ENCODE measurements at places on chromosomes 5 and 9.
A peak's percentile ranks its signal among the peaks of the same experiment; 100 is the strongest.

GRCh38 chr9:84107081-84107480 lies 126.5 kb downstream of the RMI1 start:
- no peak for DNase-seq

GRCh38 chr5:96968074-96968473 lies 32.2 kb downstream of the LNPEP start:
- peak; percentile 24 for DNase-seq

DNA sequence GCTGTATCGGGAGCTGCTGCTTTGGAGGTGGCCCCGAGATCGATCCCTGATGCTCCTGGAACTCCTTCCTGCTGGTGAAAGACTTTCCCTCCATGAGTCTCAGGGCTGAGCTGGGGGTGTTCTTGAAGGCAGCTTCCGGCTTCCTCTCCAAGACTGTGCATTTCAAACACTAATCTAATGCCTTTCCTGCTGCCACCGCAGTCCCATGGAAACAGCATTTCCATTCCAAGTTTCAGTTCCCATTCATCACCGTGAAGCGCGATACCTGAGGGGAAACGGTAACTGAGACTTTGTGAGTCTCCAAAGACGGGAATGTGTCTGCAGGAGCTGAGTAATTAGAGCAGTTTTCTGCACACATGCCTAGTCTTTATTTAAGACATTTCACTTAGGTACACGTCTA lies 230.1 kb downstream of the PAX5 start:
- no peak for DNase-seq

GRCh38 chr9:19552282-19553105 lies 143.7 kb downstream of the ACER2 start:
- no peak for DNase-seq

- DNase-seq: no peak
Measured at GRCh38 chr9:125432715-125433385, 171.2 kb downstream of the GAPVD1 start.

Measured in foreskin melanocyte (primary cell).